ENCODE measurements at places on chromosomes 16 and 17.

DNA sequence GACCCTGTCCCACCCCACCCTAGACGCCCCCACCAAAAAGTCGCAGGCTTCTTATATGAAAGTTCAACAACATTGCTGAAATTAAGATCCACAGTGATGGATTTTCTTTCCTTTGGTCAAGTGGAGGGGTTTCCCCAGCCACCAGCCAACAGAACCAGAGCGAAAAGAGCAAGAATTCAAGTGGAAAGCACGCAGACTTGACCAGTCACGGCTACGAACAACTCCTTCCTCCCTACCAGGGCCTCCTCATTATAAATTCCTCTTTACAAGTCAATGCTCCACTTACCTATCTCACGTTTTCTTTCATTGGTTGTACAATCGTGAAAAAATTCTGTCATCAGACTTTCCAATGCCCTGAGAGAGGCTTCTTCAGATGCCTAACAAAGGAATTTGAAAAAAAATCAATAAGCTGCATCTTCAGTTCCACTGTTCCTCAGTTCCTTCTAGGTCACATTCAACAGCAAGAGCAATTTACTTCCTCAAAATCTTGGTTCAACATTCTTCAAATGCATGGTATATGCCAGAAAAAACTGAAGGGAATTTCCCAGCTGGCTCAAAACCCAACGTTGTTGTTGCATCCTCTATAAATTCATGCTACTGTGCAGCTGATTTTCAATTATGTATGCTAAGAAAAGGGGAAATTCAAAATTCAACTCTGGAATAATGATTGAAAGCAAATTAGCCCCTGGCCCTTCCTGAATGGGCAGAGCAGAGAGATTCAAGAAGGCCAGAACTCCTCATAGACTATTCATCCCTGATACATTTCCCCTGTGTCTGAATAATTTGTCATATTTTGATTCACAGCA, 30.9 kb downstream of the XPO6 start:
- DNase-seq: no peak

GRCh38 chr16:83134638-83135037, 507.9 kb downstream of the CDH13 start:
- no peak for DNase-seq

GRCh38 chr17:72569148-72569946, 448.5 kb downstream of the SOX9 start:
- DNase-seq: no peak

- no peak for DNase-seq
These were observed 14.9 kb downstream of the CMTM4 start for GRCh38 chr16:66681676-66682075.

- no peak for DNase-seq
These were observed 1.4 kb downstream of the CENPX start for GRCh38 chr17:82021107-82021899.

DNA sequence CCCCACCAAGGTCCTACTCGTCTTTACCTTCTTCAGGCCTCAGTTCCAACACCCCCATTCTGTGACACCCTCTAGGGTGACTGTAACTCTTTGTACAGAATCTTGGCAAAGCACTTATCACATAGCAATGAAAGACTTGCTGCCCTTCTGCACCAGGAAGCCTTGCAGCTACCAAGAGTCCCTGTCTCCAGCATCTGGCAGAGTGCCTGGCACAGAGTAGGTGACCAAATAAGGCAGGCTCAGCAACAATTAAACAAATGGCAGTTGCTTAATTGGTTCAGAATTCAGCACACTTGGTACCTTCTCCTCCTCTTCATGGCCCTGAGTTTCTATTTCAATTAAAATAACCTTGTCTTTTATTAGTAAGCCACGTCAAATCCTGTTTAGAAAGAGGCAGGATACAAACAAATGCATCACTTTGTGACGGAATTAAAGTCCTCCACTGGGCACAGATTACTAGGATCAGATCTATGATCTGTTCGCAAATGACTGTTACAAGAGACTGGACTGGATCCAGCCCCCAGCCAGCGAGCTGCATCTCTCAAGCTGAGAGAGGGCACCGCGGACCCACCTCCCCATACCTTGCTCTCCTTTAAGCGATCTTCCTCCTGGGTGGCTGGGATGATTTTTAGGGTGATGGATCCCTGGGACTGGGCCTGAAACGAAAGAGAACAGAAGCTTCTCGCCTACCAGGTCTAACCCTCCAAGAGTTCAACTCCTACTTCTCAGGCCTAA, 9.4 kb downstream of the MPP3 start:
- no peak for DNase-seq

DNA sequence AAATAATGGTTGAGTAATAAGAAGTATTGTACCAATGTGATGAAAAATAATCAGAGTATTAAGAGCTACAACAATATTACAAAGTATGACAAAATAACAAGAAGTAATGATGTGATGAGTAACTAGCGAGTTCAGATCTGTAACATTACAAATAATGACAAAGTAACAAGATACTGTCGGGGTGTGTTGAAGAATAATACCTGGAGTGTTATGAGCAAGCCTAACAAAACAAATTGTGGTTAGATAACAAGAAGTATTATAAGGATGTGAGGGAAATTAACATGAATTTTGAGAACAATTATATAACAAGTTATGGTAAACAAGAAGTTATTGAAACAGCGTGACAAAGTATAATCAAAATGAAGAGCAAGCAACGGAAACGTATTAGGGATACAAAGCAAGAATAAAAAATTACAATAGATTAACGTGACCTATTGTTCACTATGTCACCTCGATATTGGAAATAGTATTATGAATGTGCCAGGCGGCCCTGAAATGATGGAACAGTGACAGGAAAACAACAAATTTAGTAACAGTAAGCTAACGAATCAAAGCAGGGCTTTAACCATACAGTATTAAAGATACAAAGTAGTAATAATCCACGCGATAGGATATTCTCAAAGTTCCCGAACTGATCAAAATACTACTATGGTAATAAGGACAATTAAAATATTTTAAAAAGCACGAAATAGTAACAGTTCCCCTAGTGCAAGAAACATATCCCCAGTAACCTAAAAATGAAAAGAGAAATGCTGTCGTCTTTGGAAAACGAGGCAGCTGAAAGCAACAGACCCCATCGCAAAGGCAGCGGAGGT, 1.6 kb downstream of the TBX4 start:
- no peak for DNase-seq

DNA sequence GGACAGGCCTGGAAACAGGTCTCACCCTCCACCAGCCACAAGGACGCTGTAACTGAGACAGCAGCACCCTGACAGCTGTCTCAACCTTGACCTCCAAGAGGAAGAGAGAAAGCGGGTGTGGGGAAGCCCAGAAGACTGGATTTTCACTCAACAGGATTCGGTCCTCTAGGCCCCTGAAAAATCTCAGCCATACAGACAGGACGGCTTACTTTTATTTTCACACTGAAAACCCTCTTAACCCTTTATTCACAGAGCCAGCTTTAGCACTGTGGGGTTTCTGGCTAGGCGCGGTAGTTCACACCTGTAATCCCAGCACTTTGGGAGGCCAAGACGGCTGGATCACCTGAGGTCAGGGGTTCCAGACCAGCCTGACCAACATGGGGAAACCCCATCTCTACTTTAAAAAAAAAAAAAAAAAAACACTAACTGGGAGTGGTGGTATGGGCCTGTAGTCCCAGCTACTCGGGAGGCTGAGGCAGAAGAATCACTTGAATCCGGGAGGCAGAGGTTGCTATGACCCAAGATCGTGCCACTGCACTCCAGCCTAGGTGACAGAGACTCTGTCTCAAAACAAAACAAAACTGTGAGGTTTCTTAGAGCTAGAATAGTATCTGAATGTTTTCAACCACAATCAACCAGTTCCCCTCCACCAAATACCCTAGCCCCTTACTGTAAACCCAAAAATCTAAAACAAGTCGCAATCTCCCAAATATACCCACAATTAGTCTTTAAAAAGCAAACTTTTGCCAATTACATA, 5.3 kb downstream of the ANKRD11 start:
- no peak for DNase-seq

DNA sequence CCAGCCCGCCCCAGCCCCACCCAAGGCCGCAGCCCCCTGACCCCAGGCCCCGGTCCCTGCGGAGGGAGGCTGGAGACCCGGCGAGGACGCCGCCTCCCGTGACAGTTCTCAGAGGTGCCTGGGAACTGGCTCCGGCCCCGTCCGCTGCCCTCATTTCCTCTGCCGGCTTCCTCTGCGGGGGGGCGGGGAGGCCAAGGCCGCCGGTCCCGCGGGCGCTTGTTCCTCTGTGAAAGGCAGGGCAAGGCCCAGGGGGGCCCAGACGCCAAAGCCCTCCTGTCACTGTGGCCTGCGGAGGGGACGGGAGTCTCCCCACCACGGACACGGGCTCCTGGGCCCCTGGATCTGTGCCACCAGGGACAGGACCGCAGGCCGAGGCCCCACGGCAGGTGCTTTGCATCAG, 5.0 kb upstream of the PVALEF start:
- no peak for DNase-seq
